ENCODE measurements at places on chromosomes 2 and 18.

DNA sequence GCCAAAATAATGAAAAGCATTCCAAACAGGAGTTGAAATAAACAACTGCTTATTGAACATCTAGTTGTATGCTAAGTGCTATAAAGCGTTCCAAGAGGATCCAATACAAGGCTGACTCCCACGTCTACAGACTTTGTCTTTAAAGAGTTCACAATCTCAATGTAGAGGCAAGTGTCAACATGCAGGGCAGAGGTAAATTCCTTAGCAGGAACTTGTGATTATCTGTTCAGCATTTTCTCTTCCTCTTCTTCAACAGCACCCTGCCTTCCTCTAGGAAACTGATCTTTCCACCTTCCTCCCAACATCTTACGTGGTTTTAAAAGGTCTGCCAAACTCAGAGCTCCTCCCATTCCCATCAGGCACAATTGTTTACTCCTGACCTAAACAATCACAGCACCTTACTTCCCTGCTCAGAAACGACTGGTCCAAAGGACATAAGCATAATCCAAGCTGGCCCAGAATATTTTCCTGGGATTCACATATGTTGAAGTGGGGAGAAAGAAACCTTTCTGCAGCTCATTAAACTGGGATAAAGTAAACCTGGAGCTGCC lies 83.9 kb downstream of the ITSN2 start:
- no peak for DNase-seq

GRCh38 chr18:58401191-58401590 lies 227.7 kb downstream of the ALPK2 start:
- no peak for DNase-seq

GRCh38 chr18:21486905-21487437 lies 113.5 kb downstream of the ESCO1 start:
- no peak for DNase-seq

DNA sequence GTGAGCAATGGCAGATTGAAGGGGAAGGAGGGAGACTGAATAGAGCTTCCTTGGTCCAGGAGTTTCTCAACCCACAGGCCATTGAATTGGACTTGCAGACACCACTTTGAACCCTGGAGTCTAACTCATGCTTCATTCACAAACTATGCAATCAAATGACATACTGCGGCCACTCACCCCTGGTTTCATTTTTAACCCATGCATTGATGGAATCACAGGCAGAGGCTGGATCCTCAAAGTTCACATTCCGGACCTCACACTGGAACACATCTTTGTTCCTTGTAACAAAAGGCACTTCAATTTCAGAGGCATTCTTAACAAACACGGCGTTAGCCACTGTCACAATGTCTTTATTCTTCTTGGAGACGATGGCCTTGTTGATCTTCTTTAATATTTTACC lies 40.7 kb downstream of the MRPL44 start:
- DNase-seq = no peak

DNA sequence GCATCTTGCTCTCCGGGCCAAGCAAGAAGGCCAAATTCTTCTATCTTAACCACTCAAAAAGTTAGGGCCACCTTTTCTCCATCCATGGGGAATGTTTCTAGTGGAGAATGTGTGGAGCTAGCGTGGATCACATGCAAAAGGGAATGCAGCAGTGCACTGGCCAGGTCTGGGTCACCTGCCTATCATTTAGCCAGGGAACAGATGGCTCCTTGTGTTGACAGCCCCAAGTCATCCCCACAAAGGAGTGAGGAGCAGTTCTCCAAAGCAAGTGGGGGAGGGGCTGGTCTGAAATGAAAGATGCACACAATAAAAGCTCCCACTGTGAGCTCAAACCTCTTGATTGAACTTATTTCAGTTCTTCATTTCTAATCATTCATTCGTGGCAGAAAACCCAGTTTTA lies 19.1 kb downstream of the EPB41L3 start:
- DNase-seq = no peak

DNA sequence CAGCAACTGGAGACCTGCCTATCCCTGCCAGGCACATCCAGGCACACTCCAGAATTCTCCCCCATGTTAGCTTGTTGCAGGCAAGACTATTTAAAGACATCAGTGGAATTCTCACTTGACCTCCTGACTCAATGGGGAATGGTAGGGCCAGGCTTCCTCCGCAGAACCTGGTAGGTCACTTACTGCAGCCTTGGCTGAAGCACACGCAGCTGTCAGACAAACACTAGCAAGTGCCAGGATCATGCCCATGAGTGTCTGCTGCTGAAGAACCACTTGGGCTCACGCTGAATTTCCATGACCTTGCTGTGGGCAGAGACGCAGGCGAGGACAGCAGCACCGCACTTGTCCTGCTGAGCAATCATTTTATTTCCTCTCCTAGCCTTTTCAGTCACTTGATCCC lies 3.2 kb downstream of the LRRC30 start:
- DNase-seq = no peak

DNA sequence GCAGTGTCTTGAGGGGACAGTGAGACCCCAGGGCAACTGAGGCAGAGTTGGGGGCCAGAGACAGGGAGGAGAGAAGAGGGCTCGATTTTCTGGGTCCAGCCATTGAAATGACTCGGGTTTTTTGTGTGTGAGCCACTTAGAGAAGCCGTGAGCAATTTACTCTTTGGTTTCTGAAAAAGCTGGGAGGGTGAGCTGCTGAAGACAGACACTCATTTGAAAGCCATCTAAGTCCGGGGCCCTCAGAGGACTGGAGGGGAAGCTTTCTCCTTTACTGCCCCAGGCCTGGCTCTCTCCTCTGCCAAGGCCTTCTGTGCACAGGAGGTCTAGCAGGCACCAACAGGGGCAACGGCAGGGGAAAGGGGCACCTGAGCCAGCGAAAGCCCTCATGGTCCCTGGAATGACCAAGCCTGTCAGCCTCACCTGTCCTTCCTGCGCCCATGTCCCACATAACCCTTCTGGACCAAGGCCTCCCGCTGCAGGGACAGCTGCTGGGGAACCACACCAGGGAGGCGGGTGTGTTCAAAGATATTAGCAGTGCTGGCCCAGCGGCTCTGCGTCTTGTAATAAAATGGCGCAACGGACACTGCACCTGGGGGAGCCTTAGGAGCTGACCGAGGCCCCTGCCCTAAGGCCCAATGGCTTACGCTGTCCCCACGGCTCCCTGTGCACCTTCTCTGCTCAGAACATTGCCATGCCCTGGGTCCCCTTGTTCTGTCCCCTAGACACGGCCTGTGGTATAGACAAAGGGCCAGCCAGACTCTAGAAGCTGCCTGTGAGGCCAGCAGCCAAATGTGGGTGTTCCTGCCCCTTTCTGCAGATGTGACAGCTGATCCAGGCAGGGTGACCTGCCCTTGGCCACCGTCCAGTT lies 45.8 kb downstream of the HS6ST1 start:
- DNase-seq = no peak

GRCh38 chr18:47809420-47809819 lies 121.0 kb downstream of the SMAD2 start:
- DNase-seq = no peak

DNA sequence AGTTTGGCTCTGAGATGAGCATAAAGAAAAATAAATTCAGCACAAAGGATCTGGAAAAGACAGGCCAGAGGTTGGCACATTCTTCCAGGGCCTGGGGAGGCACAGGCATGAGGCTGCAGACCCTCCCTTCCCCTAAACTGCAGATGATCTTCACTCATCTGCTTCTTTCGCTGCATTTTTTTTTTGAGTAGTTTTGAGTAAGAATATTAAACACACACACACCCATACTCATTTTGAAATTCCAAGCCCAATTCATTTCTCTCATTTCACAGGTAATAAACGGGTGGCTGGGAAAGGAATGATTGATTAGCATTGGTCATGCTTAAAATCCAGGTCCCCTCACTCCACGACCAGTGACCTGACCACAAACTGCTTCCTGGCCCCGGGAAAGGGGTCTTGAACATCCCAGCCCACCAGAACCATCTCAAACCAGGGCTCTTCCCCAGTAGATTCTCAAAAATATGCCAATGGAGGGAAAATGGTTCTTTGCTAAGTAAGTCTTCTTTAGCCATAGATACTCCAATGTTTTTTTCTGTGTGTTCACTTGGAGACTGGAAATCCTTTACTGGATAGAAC lies 219.6 kb downstream of the ANAPC1 start:
- no peak for DNase-seq

- no peak for DNase-seq
Measured at GRCh38 chr2:189393440-189394111, 47.7 kb upstream of the WDR75 start.

GRCh38 chr2:170235860-170236679 lies 58.1 kb downstream of the MYO3B start:
- no peak for DNase-seq

- no peak for DNase-seq
Measured at GRCh38 chr2:125185691-125186270, 1160.7 kb downstream of the CNTNAP5 start.

GRCh38 chr2:44101246-44101645 lies 67.4 kb upstream of the PPM1B start:
- DNase-seq = no peak

DNA sequence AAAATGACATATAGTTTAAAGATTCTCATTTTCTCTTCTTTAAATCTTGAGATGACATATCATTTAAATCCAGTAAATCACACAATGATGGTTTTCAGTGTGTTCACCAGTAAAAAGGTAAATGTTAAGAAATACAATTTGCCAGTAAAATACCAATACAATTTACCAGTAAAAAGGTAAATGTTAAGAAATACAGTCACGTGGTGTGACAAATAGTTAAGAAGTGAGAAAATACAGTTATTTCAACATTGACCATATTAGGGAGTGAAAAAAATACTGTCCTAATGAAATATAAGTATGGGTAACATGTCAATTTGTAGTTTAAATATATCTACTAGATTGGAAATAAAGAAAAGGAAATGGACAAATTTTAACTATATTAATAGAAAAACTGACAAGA lies 80.5 kb downstream of the DLGAP1 start:
- DNase-seq = no peak

GRCh38 chr2:133107058-133107815 lies 437.2 kb upstream of the LYPD1 start:
- DNase-seq = no peak

- DNase-seq = no peak
Measured at GRCh38 chr2:28269019-28269784, 123.5 kb upstream of the FOSL2 start.

DNA sequence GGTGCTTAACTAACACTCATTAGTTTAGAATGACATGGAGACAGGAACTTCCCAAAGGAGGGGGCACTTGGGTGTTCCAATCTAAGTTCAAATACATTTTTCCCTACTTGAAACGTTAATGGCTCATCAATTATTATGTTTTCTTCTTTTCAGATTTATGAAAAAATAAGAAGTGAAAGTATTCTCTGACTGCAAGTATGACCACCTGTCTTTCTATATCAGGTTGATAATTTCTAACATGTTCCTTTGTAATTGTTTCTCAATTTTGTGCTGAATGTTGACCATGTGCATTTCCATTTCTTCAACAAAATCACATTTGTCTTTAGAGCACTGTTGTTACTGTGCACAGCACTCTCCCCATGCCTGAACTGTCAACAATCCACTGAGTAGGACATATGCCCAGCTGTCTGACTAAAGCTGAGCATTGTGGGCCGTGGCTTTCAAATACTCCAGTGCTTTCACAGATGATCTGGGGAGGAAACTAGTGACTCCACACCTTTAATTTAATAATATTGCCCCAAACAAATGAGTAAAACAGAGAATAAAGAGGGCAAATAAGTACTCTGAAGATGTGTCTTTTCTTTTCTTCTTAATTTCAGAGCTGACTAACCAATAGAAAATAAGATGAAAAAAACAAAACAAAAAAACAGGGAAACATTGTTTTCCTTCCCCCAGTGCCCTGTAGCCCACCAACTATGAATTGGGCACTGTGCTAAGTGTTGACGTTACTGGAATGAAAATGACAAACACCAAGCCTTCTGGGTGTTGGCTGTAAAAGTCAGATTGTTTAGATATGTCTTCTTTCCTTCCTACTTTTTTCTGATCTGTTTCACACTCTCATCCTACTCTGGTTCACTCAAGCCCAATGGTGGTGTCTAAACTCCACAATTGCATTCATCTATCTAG lies 16.0 kb downstream of the LANCL1 start:
- DNase-seq = no peak

DNA sequence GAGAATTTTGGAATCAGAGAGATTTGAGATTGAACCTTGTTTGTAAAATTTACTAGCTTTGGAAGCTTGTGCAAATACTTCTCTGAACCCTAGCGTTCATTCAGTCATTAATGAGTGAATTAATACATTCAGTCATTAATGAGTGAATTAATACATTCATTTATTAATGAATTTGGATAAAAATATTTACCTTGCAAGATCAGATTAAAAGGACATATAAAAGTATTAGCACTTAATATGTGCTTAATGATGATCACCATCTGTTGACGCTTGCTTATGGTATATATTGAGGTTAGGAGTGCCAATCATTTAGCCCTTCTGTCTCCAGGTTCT lies 26.9 kb downstream of the EML4 start:
- no peak for DNase-seq

DNA sequence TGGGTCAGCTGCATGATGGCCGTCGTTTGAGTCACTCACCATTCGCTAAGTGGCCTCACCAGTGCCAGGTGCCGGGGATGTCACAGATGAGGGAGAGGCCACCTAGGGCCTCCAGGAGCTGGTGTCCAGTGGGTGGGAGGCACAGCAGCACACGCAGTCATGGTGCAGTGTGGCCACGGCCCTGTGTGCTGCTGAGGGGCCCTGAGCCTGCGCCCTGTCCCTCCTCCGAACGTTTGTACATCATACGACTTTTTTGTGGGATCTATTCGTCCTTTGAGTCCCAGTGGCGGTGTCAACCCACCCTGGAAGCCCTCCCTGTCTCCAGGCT lies 30.1 kb upstream of the ODC1 start:
- DNase-seq = no peak

DNA sequence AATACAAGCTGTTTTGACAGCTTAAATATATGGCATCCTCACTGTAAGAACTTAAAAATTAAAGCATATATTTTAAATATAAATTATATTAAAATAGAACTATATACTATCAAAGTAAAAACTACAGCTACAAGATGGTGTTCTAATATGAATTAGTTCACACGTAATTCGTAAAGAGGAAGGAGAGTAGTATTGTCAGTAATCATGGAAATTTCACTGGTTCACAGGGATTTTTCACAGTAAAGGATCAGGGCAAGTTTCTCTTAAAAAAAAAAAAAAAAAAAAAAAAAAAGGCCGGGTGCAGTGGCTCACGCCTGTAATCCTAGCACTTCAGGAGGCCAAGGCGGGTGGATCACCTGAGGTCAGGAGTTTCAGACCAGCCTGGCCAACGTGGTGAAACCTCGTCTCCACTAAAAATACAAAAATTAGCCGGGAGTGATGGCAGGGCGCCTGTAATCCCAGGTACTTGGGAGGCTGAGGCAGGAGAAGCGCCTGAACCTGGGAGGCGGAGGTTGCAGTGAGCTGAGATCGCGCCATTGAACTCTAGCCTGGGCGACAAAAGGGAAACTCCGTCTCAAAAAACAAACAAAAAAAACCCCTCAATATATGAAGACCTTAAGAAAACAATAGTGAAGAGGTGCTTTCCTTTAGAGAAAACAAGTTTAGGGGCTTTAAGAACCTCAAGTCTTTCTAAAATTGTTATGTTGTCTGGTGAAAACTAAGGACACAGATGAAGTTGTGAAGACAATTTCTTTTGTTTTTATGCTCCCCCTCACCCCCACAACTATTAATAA lies 32.5 kb downstream of the PNO1 start:
- no peak for DNase-seq

Data from stimulated activated CD4-positive, alpha-beta T cell treated with anti-CD3 and anti-CD28 coated beads, Interleukin-4, amount 100 ng/mL, for 24 hours (primary cell).